T follicular helper cell (primary cell): ENCODE measurements at places on chromosomes 2 and 18.

- DNase-seq: no peak
Observed at GRCh38 chr2:99127981-99128380, 13.5 kb upstream of the C2orf15 start.

DNA sequence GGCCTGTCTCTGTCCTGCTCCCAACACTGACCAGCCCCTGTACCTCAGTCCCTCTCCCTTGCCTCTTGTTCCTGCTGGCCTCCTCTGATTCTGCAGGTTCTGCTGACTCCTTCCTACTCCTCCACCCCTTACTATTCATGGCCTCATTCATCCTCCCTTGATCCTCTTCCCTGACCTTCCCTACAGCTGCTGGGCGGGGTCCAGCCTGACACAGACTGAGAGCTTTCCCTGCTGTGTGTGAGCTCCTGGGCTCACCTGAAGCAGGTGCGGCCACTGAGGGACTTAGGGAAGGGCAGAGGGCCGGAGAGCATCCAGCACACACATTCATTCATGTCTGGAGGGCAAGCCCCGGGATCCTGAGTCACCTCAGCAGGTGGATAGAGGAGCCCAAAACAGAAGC is 185.6 kb downstream of the CTIF start:
- DNase-seq: no peak

GRCh38 chr2:56357655-56358295 is 174.0 kb downstream of the CCDC85A start:
- DNase-seq: no peak

DNA sequence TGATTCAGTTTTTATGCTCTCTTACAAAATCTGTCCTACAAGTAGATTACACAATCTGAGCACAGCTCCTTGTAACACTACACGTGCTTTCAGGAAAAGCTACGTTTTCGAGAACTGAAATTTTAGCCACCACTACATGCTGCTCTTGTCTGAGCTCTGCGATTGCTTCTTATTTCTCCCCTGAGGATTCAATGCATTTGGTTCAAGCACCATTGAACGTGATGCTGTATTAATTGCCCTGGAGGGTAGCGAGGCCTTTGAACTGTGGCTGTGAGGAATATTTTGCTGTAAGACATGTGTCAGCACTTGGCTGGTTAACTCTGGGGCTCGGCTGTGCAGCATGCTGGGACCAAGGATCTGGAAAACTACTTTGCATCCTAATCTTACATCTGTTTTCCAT is 405.8 kb downstream of the EPHA4 start:
- no peak for DNase-seq

DNA sequence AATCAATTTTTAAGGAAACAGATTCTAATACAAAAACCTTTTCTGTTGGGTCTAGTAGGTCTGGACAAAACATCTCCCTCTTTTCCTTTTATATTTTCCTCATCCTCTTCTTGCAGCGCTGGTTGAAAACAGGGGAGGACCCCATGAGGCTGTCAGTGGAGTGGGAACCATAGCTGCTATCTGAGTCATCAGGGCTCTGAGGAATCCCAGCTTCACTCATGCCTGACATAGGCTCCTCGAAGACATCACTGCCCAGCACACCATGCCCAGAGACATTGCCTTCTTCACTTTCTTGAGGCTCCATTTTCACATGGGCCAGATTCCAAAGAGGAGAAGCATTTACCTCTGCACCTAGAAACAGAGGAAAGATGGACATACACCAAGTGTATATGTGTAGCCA is 10.0 kb downstream of the SUPT7L start:
- DNase-seq: no peak

GRCh38 chr18:74216661-74217110 is 68.4 kb downstream of the TIMM21 start:
- DNase-seq: no peak

DNA sequence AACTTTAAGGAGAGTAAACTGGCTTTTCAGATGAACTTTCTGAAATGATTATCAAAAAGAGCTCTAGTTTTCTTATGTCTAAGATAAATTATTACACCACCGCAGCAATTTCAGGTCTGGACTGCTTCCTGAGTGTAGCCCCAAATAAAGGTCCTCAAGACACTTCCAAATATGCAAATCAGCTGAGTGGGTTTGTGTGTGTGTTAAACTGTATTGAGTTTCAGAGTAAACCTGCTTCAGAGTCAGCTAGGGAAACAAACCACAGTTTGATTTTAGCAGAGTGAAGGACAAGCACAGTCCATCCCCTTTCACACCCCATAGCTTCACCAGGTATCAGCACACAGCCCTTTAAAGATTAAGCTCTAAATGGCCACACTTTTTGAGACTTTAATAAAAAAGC is 168.7 kb downstream of the NRXN1 start:
- no peak for DNase-seq

GRCh38 chr2:124666976-124667375 is 641.9 kb downstream of the CNTNAP5 start:
- no peak for DNase-seq

DNA sequence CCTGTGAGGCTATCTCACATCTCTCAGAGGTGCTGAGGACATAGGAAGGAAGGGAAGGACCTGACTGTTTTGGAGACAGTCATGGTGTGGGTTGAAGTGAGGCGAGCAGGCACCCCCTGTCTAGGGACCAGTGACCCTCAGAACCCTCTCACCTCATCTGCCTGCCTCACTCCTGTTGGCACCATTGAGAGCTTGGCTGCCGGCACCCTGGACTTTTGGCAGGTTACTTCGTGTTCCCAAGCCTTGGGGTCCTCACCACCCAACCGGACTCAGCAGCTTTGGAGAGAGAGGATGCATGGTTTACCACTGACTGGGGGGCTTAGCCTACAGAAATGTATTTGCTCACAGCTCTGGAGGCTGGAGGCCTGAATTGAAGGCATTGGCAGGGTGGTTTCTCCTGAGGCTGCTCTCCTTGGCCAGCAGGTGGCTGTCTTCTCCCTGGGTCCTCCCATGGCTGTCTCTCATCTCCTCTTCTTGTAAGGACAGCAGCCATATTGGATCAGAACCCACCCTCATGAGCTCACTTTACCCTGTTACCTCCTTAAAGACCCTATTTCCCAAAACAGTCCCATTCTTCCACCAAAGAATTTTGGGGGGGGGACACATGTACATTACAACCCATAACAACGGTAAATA is 142.0 kb downstream of the TSN start:
- no peak for DNase-seq

DNA sequence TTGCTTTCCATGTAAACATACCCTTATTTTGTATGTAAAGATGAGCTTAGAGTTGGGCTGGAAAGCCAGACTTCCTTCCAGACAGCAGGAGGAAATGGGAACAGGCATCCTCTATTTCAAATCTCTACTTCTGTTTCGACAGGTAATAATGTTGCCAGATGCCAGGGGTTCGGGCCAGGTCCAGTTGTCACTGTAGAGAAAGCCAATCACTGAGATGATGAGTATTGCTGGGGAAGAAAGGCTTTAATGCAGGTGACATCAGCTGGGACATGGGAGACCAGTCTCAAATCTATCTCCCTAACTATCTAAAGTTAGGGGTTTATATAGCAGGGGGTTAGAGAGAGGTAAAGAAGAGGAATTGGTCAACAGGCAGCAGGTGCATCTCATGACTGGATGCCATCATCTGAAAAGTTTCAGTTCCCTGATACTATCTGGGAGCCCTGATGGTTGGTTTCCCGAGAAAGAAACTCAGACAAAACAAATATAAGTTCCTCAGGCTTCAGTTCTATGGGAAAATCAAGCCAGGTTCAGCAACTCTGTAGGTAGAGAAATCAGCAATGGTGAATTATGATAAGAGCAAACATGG is 9.3 kb upstream of the MTCL1 start:
- DNase-seq: no peak

DNA sequence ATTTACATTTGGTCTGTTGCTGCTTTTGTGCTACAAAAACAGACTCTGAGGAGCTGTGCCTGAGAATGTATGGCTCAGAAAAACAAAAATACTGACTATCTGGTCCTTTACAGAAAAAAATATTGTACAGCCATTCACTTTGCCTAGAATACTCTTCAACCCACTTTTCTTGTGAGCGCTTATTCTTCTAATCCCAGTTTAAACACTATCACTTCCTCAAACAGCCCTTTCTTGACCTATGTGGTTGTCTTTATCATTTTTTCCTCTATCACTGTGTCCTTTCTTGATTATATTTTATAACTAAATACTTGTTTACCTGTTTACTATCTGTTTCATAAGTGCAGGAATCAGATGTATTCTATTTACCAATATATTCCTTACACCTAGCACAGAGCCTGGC is 33.5 kb downstream of the CUL3 start:
- no peak for DNase-seq

DNA sequence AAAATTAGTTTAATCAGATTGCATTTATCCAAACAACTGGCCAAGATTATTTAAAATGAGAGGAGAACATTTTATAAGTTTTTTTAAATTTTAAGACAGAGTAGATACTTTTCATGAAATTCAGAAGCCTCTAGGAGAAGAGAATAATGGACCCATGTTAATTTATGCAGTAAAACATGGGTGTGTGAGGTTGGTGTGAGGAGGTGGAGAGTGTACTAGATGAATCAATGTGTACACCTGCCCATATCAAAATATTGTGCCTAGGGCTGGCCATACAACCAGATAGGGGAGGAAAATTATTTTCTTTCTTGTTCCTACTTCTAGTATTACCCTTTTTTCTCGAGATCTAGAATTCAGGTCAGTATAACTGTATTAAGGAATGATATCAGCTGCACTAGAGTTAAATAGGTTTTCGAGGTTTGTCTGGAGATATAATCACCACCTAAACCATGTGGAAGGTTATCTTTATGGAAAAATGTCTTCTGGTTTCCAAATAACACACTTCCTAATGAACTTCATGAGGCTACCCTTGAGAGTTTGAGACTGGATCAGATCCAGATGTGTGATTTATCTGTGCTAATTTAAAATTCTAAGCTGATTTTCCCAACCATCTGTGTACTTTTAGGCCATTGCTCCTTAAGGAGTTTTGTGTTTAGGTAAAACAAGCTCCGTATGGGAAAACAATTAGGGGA is 37.6 kb downstream of the TMEM178A start:
- DNase-seq: no peak

GRCh38 chr2:143397884-143398614 is 268.8 kb downstream of the ARHGAP15 start:
- DNase-seq: no peak

- no peak for DNase-seq
Observed at GRCh38 chr2:26605999-26606846, 34.9 kb downstream of the CIB4 start.

DNA sequence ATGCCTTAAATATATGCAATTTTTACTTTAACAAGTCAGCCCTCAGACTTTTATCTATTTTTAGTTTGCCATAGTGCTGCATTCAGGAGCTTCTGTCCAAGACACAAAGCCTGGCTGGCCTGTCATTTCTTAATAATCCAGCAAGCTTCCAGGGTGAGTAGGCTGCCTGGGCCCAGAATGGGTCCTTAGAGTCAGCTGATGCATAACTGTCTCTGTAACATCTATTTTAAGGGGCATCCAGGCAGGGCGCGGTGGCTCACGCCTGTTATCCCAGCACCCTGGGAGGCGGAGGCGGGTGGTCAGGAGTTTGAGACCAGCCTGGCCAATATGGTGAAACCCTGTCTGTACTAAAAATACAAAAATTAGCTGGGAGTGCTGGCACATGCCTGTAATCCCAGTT is 11.8 kb upstream of the GNLY start:
- no peak for DNase-seq

DNA sequence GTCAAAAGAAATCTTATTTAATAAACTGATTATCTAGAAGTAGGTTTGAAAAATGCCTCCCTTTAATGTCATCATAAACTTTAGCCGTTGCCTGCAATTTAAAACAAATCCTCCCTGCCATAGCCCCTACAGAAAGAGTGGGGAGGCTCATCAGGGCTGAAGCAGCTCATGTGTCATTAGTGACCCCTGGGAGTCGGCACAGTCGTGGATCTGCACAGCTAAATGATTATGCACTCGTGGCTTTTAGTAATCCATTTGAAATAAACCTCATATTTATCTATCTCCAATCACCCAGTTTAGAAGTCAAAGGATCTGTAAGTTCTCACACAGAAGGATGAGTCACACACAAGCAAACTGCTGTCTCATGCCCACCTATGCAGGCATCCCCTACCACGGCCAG is 277.3 kb downstream of the SS18 start:
- no peak for DNase-seq

- DNase-seq: no peak
Observed at GRCh38 chr2:144136297-144137010, 383.5 kb downstream of the ZEB2 start.

DNA sequence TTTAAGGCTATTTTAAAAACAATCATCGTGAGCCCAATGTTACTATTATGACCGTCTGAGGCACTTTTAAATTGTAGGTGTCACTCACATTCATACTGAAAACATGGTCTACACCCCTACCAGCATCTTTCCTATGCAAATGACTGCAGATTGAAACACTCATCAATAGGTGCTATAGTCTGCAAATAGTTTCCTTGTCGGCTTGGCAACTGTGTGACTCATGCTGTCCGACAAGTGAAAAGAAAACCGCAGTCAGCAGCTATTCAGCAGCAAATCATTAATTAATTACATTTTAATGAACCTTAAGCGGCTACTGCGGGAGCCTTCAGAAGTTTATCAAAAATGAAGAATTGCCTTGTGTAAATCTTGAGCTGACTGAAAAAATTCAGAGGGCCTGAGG is 134.4 kb downstream of the FIGN start:
- no peak for DNase-seq

- DNase-seq: no peak
Observed at GRCh38 chr2:161048317-161048716, 111.9 kb upstream of the TANK start.

DNA sequence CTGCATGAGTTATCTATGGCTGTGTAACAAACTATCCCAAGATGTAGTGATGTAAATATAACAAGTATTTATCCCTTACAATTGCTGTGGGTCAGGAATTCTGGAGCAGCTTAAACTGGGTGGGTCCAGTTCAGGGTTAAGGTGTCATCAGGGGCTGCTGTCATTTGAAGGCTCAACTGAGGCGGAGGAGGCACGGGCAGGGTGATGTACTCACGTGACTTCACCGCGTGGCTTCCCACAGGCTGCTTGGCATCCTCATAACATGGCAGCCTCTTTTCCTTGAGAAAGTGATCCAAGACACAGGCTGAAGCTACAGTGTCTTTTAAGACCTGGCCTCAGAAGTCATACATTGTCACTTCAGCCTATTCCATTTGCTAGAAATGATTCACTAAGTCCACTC is 125.8 kb downstream of the PTGR3 start:
- no peak for DNase-seq
